Stimulated activated CD4-positive, alpha-beta T cell treated with anti-CD3 and anti-CD28 coated beads, Interleukin-1b, Interleukin-23, amount 100 ng/mL, for 48 hours (primary cell): ENCODE measurements at places on chromosomes 4 and X.

DNA sequence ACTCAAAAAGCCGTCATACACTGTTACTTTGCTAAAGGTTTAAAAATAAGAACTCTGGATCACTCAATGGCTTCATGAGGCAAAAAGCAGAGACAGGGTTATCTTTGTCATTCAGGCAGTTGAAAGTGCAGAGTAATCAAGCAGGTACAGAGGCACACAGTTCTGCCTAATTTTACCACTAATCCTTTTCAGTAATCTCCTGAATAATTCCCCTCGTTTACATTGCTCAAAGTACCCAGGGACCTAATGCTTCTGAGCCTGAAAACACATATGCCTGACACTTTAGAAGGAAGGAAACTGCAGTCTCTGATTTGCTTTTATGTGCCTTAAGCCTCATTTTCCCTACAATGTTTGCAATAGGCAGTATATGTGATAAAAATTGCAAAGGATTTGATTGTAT lies 71.4 kb upstream of the TRAM1L1 start:
- no peak for DNase-seq

DNA sequence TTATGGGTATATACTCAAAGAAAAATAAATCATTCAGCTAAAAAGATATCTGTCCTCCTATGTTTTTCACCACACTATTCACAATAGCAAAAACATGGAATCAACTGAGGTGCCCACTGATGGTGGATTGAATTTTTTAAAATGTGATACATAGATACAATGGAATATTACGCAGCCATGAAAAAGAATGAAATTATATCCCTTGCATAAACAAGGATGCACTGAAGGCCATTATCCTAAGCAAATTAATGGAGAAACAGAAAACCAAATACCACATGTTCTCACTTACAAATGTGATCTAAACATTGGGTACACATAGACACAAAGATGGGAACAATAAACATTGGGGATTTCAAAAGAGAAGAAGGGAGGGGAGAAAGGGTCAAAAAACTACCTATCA lies 964.2 kb upstream of the IGFBP7 start:
- no peak for DNase-seq

DNA sequence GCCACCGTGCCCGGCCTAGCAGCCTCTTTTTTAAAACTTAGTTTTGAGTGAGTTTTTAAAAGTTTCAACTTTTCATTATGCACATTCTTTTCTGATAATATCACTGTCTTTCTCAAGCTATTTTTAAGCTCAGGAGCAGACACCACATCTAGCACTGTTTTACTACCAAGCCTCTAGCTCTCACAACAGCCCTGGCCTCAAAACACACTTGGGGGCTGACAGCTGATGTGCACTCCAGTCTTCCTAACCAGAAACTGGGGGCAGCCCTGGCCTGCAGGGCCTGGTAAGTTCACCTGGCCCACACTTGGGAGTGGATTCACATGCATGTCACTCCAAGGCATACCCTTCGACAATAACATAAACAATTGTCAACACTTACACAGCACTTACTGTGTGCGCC lies 34.0 kb downstream of the CENPU start:
- DNase-seq = no peak

- DNase-seq = no peak
Measured at GRCh38 chr4:57231781-57232180, 121.6 kb upstream of the IGFBP7 start.

DNA sequence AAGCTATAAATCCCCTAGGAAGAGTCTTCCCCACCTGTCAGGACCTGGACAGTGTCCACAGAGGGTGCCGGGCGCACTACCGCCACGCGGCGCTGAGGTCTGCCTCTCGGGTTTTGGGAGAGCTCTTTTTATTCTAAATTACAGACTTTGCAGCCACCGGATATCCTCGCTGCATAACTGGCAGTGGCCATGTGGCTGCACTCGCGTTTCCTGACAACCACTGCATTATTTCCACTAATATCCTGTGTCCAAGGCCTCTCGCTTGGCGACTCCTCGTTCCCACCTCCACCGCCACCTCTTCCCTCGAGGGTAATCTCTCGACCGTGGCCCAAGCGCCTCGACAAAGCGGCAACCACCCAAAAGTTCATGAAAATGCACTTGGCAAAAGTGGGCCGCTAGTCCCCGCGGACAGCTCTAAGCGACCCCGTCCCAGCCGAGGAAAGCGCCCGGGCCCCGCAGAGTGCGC lies 512 bp upstream of the TMEM131L start:
- DNase-seq = peak; percentile 41

GRCh38 chrX:110394651-110395050 lies 36.0 kb downstream of the RTL9 start:
- no peak for DNase-seq

DNA sequence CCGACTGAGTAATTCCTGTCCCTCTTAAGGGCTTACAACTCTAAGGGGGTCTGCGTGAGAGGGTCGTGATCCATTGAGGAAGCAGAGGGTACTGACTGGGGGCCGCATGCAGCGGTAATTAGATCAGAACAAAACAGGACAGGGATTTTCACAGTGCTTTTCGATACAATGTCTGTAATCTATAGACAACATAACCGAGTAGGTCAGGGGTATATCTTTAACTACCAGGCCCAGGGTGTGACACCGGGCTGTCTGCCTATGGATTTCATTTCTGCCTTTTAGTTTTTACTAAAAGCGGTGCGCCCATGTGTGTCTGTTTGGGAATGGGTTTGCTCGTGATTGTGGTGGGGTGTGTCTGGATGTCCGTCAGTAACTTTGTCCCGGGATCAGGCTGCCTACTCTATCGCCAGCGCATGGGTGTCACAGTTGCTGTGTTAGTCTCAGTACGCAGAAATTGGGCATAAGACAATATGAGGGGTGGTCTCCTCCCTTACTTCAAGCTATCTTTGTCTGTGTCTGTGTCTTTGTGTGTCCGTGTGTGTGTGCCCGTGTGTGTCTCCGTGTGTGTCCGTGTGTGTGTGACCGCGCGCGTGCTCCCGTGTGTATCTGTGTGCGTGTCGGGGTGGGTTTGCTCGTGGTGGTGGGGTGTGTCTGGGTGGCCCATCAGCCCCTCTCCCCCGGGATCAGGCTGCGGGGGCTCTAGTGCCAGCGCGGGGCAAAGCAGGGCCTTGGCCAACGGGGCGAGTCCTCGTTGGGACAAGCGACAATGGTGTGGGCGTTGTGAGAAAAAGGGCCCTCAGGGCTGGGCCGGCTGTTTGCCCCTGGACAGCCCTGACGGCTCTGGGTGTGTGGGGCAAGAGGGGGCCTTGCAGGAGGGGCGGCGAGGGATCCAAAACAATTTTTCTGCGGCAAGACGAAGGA lies 10.4 kb downstream of the FRG2 start:
- no peak for DNase-seq

GRCh38 chr4:8410066-8410625 lies 30.4 kb downstream of the ACOX3 start:
- DNase-seq = no peak

- no peak for DNase-seq
Measured at GRCh38 chr4:53307210-53307609, 58.7 kb downstream of the SCFD2 start.

DNA sequence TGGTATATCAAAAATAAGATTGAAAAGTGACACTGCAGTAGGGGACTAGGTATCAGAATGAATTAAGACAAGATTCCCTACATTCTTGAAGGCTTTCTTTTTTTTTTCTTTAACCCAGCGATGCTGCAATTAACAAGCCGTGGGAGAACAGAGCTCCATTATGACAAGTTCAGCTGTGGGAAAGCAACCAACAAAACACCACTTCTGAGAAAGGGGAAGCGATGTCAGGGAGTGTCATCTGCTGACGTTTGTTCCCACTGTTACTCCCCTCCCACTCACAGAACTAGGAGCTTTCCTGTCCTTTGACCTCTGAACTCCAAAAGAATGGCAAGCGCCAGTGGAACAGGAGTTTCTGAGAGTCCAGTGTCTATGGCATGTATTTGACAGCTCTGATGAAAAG lies 90.2 kb upstream of the SLITRK2 start:
- DNase-seq = no peak

GRCh38 chr4:123624959-123625358 lies 228.4 kb downstream of the SPRY1 start:
- DNase-seq = no peak

DNA sequence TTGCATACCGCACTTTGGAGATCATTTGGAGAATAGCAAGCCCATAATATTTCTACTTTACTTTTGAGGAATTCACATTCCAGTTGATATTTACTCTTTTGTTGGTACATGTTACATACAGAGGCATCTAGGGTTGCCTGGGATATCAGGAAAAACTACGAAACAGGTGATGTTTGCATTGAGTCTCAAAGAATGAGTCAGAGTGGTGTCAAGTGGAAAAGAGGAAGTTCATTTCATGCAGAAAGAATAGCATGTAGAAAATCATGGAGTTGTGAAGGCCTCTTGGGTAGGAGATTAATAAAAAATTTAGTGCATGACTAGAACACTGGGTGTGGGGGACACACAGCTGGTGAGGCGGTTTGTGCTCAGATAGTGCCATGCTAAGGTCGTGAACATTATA lies 33.5 kb upstream of the ELOVL6 start:
- no peak for DNase-seq

GRCh38 chr4:186727977-186728519 lies 4.4 kb upstream of the FAT1 start:
- DNase-seq = no peak

DNA sequence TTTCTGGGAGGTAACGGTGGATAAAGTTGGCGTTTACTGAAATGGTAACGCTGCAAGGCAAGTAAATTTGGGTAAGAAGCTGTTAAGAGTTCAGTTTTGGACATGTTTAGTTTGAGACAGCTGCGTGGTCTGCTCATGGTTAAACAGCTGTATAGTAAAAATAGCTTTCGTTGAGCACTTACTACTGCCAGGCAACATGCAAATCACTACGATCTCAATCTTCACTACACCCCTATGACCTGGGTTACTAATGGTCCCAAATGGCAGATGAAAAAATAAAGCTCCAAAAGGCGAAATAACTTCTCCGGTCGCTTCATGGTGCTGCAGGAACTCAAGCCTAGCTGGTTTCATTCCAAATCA lies 22.2 kb downstream of the FABP2 start:
- DNase-seq = no peak

- DNase-seq = no peak
Measured at GRCh38 chr4:8756816-8757215, 114.8 kb downstream of the HMX1 start.

GRCh38 chr4:168537571-168537970 lies 40.7 kb downstream of the PALLD start:
- no peak for DNase-seq

GRCh38 chr4:2105559-2105958 lies 46.4 kb downstream of the NAT8L start:
- DNase-seq = no peak

DNA sequence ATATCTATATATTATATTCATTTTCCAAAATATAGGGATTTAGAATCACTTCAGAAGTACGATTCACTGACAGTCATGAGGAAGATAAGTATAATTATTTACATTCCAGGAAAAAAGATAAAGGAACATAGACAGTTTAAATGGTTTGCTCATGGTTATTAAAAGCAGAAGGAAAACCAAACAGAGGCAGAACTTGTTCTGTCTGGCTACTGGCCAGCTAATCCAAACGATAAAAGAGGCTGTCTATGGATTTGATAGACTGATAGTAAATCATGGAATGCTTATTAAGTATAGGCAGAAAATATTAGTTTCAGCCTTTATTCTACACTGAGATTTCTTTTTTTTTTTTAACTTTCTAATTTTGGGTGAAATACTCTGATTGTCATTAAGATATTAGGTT lies 50.2 kb downstream of the RPGR start:
- DNase-seq = no peak

DNA sequence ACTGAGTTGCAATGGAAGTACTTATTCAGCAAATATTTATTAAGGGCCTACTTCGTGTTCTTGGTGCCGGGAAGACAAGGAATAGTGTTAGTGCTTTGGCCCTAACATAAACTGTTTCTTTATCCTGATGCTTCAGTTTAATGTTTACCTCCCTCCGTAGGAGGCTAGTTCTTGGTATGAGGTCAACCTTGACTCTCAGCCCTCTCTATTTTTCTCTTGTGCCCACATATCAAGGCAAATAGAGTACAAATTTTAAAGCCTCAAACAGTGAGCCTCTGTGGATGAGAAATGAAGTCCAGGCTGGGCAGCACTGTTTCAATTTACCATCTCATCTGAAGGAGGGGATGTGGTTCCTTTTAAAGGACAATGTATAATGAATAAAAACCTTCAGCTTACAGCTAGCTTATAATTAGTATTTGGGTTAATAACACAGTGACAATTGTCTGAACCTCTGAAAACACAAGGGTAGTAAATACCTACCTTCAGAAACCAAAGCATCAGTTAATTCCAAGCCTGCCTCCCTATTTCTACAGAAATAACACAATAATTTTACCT lies 68.5 kb downstream of the SH3RF1 start:
- DNase-seq = no peak

DNA sequence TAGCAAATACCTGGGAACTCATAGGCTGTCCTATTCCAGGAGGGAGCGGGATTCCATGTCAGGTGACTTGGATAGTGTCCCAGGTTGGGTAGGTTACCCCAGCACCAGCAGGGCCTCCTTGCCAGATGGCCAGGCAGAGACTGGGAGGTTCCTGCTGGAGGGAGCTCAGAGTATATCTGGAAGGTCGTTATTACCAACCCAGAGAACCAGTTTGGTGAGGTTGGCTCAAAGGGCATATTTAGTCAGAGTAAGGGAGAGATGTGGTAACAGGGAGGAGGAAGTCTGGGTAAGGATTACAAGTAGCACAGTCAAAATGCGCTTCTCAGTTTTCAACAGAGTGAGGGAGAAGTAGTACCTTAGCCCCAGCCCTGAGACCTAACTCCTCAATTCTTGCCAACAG lies 53.3 kb upstream of the LNX1 start:
- no peak for DNase-seq

GRCh38 chr4:177080388-177080787 lies 229.3 kb upstream of the NEIL3 start:
- no peak for DNase-seq

DNA sequence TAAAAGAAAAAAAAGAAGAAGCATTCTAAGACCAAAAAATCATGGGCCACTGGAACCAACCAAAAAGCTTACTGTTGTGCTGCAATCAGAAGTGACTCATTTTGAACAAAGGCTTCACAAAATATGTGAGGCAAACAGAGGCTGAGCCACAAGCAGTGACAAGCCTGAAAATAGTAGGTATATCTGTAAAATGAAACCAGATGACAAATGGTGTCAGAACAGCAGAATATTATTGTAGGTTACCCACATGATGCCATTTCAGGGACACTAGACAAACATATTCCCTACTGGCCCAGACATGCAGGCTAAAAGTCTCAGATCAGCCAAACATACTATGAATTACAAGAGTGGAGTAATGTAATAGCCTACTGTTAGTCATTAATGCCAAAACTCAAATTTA lies 1301.8 kb upstream of the DIAPH2 start:
- no peak for DNase-seq

GRCh38 chr4:25839233-25839632 lies 23.6 kb downstream of the SEL1L3 start:
- DNase-seq = no peak

- DNase-seq = no peak
Measured at GRCh38 chr4:106614441-106614840, 245.9 kb upstream of the GIMD1 start.

DNA sequence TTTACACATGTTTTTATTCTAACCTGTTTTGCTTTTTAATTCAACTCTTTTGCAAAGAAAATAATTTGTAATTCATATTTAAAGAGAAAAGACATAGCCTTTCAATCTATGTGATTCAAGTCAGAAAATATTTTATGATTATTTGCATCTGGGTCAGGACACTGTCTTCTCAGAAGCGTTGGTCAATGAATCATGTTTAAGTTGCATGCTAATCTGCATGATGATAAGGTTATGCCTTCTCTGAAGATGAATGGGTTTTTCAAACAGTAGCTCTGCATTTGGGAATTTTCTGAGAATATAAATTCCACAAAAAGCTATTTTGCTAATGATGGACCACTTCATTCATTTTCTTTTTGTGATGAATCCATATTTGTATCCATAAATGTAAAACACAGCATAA lies 282.5 kb downstream of the TMA16 start:
- DNase-seq = no peak
